ENCODE measurements at places on chromosomes 3 and 15.

GRCh38 chr3:70999730-71000129 lies 583.8 kb downstream of the FOXP1 start:
- DNase-seq = no peak

DNA sequence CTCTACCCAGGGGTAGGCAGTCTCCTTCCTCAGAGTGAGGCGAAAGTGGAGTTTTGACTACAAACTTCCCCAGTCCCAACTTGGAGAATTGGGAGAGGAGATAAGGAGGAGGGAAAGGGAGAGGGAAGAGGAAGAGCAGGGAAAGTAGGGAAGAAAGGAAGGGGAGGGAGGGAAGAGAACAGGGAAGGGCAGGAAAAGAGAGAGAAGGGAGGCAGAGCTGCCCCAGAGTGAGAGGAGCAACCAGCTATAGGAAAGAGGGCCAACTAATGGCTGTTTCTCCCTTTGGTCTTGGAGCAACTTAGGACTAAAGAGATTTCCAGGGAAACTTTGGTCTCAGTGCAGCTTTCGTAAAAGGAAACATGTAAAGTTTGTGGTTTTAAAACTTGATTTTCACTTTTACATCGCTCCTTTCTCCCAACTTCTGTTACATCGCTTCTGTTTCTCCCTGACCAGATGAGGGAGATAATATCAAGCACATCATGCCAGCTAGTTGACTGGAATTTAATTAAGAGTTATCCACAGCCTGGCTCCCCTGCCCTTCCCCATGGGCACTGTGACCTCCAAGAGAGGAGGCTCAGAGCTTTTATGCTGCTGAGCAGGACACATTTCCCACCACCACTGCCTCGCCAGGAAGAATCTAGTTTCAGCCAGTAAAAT lies 1.4 kb downstream of the CA12 start:
- no peak for DNase-seq

DNA sequence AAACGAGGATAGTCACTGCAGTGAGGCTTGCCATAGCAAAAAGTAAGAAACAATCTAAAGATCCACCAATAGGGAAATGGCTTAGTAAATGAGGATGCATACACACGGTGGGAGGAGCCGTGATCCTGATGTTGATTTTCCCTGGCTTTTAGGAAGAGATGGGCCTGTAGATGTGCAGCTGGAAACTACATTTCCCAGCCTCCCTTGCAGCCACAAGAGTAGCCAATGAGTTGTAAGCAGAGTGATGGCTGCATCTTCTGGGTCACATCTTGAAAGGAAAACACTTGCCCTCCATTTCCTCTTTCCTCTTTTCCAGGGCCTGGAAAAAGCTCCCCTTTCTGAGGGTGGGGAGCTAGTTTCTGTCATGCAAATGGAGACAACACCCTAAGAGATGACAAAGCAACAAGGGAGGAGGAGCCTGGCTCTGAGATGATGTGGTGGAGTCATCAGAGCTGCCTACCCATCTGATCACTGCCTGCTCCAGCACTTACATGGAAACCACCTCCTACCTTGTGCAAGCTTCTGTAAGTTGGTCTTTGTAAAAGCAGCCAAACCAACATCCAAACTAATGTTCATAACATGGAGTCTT lies 139.1 kb downstream of the TLE3 start:
- DNase-seq = no peak

DNA sequence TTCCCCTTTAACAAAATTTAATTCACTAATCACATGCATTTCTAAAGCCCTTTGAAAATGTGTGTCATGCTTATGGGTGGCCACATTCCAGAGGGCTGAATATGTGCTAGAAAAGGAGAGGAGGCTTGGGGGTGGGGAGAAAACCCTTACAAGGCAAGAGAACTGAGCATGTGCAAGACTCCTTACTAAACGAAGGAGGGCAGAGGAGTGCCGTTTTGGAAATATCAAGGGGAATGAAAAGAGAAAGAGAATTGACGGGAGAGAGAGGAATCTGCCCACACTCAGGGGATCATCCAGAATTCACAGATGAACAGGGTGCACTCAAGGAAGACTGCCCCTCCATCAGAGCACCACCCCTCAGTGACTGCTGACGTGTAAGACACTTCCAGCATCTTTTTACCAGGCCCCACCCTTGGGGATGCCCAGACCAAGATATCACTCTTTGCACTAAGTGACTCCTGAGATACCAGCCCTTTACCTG lies 37.9 kb upstream of the TSC22D2 start:
- DNase-seq = peak; percentile 53
